Body of pancreas (tissue), 4 donors: ENCODE measurements at places on chromosomes 5 and 9.
A peak's percentile ranks its signal among the peaks of the same experiment; 100 is the strongest.

- peak; percentile 61 for DNase-seq
These were observed 109.8 kb upstream of the IFNK start for GRCh38 chr9:27414220-27414761.

- DNase-seq, result no peak
These were observed 34.2 kb downstream of the PAX5 start for GRCh38 chr9:36999728-37000333.

DNA sequence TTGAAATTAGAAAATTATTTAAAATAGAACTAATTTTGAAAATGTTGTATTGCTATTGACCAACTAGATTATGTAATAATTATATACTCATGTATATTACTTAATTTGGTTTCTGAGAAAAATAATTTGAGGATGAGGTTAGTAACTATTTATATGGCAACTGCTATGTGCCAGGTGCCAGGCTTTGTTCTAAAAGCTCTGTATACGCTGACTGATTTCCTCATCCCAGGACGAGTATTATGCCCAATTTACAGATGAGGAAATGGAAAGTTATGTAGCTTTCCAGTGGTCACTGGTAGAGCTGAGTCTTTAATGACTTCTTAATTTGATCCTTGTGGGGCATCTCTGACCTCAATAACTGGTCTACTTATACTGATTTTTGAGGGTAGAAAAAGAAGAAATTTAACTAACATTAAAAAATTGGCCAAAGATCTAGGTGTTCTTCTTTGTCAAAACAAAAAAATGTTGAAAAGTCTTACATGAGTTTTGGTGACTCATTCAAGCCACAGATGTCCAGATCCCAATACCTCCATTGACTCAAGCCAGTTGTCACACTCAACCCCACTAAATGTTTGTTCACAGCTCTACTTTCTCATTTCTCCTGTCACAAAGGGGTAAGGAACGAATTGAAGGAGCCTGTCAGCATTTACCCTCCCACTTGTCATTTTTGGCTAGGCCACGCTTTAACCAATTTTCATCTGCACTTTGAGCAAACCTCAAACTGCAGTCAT, 228.1 kb upstream of the MEF2C start:
- DNase-seq, result no peak

DNA sequence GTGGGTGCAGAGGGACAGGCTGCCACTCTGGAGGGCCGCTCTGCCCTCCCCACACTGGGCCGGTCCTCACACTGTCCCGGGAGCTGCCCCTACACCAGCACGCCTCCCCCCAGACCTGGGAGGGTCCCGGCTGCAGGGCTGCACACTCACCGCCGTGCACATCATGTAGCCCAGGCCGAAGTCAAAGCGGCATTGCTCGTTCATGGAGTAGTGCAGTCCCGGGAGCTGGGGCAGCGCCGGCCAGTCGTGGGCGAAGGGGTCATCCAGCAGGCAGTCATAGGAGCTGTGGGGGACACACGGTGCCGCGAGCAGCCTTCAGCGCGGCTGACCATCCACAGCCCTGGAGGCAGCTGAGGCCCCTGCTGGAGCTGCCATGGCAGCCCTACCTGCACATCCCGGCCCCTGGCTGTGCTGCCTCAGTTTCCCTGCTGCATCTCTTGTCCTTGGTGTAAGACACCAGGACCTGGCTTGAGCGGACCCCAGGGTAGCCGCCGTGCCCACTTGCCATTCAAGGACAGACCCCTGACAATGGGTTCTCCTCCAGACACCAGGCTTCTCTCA, 93.2 kb downstream of the ZNF354C start:
- no peak for DNase-seq

DNA sequence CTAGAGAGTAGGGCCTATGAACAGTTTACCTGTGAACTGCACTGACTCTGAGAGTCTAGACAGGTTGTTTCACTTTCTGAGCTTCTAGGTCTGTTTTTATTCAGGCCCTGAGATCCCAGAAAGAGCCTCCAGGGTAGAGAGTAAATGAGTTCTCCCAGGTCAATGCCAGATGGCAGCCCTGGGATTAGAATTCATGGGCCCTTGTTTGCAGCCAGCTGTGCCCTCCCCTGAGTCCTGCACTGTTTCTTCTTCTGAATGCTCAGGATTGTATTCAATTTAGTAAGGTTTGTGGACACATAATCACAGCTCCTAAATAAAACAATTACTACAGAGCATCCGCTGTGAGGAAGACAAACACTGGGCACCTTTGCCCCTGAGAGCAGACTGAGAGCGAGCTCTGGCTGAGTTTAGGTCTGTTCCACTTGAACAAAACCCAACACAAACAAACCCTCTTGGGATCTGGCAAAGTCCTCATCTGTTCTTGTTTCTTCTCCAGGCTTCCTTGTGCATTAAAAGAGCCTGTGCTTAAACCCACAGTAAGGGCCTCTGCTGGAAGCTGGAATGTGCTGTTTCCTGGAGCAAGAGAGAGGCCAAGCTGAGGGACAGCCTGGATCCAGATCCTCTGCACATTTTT, 29.9 kb downstream of the FAM219A start:
- no peak for DNase-seq

DNA sequence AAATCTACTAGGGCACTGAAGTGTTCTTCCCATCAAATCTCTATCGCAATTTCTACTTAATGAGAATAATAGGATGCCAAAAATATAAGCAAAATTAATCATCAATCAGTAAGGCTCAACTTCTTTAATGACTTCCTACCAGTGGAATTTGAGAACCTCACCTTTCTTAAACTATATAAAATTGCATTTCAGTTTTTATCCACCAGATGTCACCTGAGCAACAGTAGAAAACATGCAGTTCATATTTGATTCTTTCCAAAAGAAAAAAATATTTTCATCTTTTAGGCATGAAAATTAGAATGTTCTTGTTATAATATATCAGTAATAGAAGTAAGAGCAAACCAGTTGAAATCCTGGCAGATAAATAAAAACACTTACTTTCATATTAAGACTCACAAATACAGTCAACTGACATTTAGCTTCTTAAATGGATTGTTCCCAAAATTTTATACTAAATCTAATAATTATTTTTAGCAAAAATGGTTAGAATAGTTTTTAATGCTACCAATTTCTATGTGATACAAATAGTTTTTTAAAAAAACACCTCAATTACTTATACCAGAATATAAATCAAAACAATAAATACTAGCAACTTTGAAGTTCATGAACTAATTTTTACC, 13.4 kb upstream of the CCDC112 start:
- DNase-seq, result no peak

DNA sequence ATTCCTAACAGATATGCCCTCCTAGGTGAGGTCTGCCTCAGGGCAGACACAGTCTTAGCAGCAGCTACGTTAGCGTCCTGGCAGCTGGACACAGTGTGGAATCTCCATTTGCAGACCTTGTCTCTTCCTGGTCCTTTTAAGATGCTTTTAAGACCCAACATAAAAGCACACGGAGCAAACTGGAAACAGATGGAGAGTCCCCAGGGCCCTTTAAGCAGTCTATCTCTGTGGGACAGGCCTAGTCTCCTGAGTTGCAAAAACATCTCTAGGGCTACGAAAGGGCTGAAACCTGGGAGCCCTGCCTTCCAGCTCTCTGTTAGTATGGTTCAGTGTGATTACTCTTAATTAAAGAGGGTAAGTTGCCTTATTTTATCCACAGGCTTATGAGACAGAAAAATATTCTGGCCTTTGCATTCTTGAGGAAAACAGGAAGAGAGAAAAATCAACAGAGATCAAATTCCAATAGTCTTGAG, 66.0 kb upstream of the GNA14 start:
- DNase-seq, result no peak

DNA sequence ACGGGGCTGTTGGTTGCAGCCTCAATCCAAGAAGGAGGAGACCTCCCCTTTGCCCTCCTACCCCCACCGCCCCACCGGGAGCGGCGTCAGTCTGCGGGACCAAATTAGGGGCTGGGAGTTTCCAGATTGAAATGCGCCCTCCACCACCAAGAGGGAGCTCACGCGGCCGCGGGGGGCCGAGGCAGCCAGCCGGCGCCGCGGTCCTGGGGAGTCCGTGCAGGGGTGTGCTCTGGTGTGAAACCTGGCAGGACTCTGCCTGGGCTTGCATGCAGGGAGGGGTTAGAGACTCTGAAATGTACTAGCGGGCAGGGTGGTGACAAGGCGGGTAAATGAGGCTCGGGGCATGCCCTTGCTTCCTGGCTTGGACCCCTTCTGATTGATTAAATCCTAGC, 989 bp upstream of the FBN2 start:
- DNase-seq, result no peak

GRCh38 chr5:102286476-102286875, 9.6 kb downstream of the SLCO4C1 start:
- DNase-seq, result no peak

DNA sequence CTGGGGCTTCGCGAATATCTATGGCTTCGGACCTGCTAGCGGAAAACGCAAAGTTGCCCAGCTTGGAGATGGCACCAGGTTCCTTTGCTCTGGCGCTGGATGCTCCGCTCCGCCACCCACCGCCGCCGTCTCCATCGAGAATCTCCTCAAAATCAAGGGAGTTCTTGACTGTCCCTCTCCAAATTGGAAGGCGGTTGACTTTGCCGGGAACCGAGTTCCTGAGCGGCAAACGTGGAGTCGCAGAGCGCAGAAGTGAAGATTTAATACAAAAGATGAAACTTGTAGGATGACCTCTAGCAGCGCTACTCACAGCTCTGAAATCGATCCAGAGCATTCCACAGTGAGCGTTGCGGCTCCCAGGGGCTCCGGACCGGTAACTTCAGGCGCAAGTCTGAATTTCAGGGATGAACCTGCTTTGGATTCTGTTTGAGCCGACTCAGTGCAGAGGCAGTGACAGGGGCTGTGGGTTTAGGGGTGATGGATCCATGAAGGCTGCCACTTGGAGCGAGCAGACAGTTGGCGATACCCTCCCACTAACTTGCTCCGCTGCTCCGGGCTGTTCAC, 1641.5 kb upstream of the C9orf72 start:
- DNase-seq, result no peak

DNA sequence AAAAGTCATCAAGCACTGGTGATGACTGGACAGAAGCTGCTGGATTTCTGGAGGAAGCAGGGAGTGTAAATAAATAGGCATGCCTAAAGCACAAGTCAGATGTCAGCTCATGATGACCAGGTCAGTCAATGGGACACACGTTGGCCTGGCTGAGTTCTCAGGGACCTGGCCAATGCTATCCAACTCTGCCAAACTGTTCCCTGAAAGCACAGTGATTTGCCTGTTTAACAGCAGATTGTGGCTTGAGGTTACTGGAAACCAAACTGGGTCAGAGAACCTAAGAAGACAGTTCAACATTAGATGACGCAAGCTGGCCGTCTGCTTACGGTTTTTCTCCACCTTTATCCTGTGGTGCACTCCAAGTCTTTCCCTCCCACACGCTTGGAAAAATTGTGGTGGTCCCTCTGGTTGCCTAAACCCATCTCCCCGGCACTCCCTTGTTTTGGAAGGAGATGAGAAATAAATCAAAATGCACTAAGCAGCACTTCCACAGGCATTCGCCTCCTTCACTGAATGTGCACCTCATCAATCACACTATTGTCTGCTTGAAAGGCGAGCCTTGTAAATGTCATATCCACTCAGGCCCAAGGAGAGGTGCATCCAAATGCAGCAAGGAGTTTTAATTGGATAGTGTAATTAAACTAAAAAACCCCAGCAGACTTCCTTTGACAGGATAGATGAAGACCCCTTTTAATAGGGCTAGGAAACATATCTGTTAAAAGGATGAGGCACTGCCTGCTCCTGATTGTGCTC, 199.4 kb downstream of the GAPVD1 start:
- DNase-seq, result no peak

- DNase-seq, result no peak
These were observed 90.0 kb upstream of the ZNF618 start for GRCh38 chr9:113786071-113786470.

DNA sequence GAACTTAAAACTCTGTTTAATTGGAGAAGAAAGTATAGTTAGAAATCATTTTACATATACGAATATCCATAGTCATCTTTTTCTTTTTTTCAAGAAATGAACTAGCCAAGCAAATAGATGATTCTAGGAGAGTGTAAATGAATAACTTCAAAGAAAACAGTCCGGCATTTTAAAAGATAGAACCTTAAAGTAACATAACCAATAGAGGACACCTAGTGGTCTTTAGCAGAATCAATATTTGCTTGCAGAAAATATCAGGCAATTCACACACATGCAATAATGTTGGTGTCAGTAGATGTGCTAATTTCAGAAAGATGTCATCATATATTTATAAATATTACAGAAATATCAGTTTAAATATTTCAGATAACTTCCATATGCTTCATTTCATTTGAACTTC, 57.1 kb downstream of the HCN1 start:
- no peak for DNase-seq

DNA sequence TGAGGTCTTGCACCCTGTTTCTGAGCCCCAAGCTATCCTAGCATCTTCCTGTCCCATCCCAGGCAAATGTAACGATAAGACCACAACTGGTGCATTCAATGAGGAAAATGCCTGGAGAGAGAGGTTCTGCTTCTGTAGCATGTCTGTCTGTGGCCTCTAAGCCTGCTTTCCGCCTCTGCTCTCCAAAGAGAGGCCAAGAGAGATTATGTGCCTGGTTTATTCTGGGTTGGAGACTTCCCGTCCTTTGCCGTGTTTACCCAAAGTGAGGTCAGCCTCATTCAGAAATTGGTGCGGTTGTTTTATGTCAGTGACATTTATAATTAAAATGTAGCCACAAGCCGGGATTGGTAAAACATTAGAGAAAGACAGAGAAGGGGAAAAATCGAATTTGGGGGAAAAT, 77.8 kb downstream of the FGF1 start:
- DNase-seq, result no peak

GRCh38 chr9:99385215-99385614, 163.1 kb downstream of the SEC61B start:
- no peak for DNase-seq

DNA sequence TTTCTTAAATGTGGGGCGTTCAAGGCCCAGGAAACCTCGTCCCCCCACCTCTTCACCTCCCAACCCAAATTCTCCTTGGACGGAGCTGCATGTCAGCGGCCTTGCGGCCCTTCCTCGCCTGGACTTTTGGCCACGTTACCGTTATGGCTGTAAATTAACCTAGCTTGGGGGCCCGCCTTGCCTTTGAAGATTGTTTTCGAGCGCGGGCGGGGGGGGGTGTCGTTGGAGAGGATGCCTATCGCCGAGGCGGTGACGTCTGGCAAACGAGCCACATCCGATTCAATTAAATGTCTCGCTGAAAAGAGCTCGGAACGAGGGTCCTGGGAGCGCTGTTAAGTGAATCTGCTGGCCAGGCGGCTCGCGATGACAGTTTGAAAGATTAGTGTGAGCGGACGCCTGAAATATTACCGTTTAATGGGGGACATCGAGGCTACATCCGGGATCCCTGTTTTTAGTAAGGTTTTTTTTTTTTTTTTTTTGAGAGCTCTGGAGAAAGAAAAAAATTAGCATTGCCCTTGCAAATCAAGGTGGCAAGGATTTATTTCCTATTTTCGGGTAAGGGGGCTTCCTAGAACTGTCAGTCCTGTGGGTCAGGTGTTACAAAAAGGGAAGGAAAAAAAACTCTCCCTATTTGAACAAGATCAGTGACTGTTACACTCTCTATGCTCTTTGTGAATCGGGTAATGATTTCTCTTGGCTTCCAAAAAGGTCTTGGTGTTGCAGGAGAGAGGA, 2.3 kb upstream of the NKX2-5 start:
- no peak for DNase-seq

DNA sequence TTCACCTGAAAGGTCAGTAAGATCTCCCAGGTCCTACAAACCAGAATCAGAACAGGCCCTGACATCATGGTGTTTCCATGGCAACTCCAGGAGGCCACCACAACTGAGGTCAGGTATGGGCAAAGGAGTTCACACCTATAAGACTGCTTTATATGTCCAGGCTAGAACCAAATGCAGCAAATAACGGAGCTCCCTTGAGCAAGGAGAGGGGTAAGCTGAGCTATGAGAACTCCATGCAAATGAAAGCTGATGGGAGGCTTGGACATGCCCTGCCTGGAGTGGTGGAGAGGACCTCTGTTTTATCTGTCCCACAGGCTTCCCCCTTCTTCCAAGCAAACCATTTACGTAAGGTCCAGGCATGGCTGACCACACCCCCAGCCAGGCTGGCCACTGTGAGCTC, 207.7 kb downstream of the SPOCK1 start:
- no peak for DNase-seq
